ENCODE measurements at places on chromosomes 2 and 18.

- no peak for DNase-seq
These were observed 73.0 kb upstream of the COPS8 start for GRCh38 chr2:237012577-237013267.

- peak; percentile 90 for DNase-seq
These were observed 305.9 kb upstream of the TMEFF2 start for GRCh38 chr2:192500550-192501200.

- no peak for DNase-seq
These were observed 238.1 kb upstream of the NXPH2 start for GRCh38 chr2:139018252-139018651.

DNA sequence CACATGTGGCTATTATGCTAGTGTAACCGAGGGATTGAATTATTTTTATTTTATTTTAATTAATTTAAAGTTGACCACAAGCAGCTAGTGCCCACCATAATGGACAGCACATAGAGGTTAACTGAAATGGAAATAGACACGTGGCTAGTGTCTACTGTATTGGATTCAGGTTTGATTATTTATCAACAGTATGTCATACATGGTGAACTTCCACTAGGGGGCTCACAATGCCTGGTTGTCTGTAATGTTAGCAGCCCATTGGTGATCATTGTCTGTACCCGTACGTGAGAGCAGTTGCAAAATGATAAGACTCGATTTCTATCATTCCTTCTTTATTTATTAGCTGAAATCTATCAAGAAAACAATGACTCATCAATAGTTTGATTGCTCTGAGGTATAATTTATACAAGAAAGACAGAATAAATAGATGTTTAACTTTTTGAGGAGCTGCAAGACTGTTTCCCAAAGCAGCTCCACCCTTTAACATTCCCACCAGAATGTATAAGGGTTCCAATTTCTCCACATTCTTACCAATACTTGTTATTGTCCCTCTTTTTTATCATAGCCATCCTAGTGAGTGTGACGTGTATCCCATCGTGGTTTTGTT, 76.5 kb downstream of the CYBRD1 start:
- peak; percentile 77 for DNase-seq
